GDM1 (cell line): ENCODE measurements at places on chromosomes 12 and 14.

DNA sequence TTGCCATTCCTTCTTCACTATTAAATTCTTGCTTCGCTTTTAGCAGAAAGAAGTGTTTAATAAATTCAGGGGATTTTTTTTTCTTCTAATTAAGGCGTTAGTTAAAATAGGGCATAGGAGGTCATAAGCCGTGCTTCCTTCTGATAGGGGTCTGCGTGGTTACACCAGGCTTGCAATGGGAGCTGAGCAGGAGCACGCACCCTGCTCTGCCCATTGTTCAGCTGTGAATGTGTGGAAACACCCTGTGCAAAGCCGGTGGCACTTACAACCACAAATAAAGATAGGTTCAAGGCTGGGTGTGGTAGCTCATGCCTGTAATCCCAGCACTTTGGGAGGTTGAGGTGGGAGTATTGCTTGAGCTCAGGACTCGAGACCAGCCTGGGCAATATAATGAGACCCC, 162.1 kb downstream of the PRKCH start:
- DNase-seq: no peak

DNA sequence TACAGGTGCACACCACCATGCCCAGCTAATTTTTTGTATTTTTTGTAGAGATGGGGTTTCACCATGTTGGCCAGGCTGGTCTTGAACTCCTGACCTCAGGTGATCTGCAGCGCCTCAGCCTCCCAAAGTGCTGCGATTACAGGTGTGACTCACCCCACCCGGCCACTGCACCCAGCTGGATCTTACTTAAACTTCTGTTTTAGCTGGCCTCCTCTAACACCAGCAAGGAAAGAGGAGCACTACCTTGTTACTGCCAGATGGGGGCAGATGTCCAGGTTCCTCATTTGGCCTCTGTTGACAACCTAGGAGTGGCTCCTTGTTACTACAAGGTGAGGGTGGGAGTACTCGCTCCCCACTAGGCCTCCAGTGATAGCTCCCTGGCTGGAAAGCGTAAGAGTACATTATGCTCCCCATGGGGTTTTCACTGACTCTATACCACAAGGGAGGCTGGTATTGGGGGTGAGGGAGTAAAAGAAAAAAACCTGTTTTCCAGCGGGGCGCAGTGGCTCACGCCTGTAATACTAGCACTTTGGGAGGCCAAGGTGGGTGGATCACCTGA, 13.2 kb upstream of the ARF6 start:
- DNase-seq: peak; percentile 64

DNA sequence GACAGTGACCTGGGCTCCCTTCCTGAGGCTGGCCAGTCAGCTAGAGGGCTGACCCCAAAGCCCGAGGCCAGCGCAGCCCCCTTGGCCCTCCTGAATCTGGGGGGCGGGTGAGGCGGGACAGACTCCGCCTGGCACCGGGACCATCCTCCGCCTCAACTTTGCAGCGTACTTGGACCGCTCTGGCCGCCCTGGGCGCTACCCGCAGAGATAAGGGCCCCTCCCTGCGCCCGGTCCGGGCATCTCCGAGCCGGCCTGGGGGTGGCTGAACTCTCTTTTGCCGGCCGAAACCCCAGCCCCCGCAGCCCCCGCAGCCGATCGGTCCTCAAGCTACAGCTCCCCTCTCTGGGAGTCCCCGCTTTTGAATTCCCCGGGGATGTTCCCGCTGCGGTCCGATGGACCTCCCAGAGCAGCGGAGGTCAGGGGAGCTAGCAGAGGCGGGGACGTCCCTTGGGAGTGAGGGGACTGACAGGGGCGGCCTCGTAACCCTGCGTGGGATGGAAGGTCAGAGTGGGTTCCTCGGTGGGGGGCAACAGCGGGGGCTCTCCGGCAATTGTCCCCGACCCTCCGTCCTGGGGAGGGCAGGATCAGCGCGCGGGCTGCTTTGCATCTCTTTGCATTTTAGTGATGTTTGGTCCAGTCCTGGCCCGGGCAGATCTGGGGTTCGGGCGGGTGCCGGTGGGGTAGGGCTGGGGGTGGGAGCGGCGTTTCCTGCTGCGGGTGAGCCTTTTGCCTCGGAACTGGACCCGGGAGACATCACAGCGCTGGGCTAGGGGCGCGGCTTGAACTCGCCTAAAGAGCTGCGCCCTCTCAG, at the start of gene CRIP1:
TSS of gene CRIP1 (plus strand) at position 724 of the 811 bp plus-strand sequence. CDS start 374 bp downstream, outside the sequence.
- DNase-seq: no peak

GRCh38 chr12:60172266-60173211, 576.7 kb downstream of the SLC16A7 start:
- no peak for DNase-seq
